ENCODE measurements at places on chromosomes 13 and 19.

- no peak for DNase-seq
These were observed 192.9 kb downstream of the PDS5B start for GRCh38 chr13:32779119-32779518.

GRCh38 chr19:41616792-41617621 is 9.9 kb downstream of the CEACAM4 start:
- DNase-seq, result peak; percentile 36

GRCh38 chr19:3944018-3944721 is 11.3 kb downstream of the NMRK2 start:
- no peak for DNase-seq

- no peak for DNase-seq
These were observed 8.1 kb downstream of the CARS2 start for GRCh38 chr13:110697842-110698241.
